ENCODE measurements at places on chromosomes 2 and 18.
A peak's percentile ranks its signal among the peaks of the same experiment; 100 is the strongest.

DNA sequence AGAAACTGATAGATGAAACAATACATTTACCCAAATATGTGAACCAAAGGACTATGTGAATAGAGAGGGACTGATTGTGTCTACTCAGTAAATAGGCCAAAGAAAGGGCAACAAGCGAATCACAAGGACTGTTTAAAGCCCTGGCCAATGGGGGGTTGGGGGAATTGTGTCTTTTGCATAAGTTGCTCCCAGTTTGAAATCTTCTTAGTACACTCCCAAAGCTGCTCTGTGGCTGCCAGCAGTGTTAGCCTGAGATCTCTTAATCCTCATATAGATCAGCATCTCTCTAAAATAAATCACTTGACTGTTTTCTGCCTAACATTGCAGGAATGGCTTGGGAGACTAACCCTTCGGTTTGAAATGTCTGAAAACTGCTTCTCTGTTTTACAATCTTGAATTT, 236.4 kb downstream of the PLCL1 start:
- no peak for DNase-seq

GRCh38 chr2:236156860-236157194, 11.4 kb downstream of the GBX2 start:
- no peak for DNase-seq

- DNase-seq, result peak; percentile 51
Measured at GRCh38 chr2:8576525-8577167, 105.2 kb upstream of the ID2 start.

DNA sequence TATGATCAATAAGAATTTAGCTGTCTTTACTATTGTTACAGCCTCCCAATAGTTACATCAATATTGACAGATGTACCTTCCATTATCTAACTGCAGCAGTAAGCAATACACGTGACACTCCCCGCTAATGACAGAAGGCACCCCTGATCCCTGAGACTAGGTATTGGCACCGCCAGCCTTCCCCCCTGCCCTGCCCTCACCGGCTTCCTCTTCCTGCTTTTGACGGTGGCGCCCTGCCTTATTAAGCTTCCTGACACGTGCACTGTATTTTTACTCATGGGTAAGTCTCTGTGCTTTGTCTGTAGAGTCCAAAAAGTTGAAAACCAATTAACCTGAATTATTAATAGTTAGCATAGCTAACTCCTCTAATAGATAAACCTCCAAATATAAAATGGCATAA, 223.5 kb downstream of the EIPR1 start:
- peak; percentile 25 for DNase-seq

GRCh38 chr2:195356026-195356425, 301.0 kb upstream of the SLC39A10 start:
- no peak for DNase-seq

DNA sequence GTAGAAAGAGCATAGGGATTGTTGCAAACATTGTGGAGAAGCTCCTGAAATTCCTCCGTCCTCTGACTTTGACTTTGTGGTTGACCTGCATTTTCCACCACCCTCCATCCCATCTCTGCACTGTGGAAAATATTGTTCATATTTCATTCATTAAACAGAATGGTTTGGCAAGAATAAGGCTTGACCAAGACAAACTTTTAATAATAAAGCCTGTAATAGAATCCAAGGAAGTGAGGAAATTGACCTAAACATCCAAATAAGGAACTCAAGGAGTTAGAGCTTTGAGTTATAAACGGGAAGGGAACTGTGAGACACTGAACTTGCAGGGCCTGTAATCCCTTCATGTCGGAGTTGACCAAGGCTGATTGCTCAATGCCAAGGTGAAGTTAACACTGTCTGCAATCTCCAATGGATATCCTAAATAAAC, 115.2 kb downstream of the GFPT1 start:
- DNase-seq, result no peak

GRCh38 chr18:61322265-61322873, 10.9 kb upstream of the CDH20 start:
- peak; percentile 88 for DNase-seq

GRCh38 chr2:167652401-167652800, 595.0 kb downstream of the STK39 start:
- DNase-seq, result no peak

DNA sequence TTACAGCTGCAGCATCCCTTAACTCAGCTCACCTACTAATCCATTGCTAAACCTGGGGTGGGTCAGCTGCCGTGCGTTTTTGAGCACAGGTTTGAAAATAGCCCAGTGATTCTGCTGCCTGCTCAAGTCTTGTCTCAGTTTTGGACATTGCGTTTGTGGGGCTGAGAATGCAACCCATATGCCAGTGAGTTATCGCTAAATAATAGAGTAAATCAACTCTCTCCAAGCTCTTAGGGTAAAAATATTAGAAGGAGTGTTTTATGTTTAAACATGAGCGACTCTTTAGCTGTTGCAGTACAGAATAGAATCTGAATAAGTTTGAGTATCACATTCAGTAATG, 2.1 kb downstream of the TSHZ1 start:
- DNase-seq, result no peak

DNA sequence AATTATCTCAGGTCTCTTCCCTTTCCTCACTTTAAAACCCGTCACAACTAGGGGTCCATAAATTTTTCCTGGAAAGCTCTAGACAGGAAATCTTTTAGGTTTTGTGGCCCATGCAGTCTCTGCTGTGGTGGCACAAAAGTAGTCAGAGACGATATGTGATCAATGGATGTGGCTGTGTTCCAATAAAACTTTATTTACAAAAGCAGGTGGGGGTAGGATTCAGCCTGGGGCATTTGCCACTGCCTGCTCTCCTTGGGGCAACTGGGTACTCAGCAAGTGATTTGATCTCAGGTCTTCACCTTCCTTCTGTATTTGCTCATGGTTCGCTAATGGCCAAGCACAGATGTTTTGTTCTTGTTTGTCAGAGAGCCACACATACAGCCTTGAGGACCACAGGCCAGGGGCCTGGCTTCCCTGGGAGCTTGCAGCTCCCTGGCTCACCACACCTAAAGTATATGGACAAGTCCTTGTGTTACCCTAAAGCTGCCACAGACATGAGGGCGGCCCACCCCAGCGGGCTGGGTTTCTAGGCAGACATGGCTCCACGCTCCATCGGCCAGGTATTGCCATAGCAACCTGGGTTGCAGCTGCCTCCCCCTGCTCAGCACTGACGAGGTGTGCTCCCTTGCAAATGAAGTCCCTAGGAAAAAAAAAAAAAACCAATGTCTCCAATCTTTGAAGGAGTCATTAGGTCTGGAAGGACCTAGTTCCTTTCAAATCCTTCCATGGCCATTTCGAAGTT, 89.7 kb upstream of the YWHAQ start:
- DNase-seq, result no peak

DNA sequence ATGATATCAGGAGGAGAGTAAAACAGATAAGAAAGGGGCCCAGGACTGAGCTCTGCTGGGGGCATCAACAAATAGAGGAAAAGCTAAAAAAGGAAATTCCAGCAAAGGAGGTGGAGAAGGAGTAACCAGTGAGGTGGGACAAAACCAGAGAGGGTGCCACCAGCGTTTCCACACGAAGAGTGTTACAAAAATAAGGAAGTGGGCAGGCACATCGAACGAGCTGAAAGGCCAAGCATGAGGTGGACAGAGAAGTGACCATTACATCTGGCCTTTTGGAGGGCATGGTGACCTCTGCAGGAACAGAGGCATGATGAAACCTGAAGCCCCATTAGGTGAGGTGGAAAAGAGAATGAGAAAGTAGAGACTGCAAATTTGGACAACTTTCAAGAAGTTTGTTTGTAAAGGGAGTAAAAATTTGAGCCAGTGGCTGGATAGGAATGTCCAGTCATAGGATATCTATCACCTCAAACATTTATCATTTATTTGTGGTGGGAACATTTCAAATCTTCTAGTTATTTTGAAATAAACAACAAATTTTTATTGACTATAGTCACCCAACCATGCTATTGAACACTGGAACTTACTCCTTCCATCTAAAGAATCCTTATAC, 18.4 kb upstream of the VIT start:
- DNase-seq, result no peak

- no peak for DNase-seq
Measured at GRCh38 chr2:6237039-6237660, 545.0 kb downstream of the SOX11 start.

- DNase-seq, result no peak
Measured at GRCh38 chr2:187526792-187527191, 27.4 kb downstream of the TFPI start.

DNA sequence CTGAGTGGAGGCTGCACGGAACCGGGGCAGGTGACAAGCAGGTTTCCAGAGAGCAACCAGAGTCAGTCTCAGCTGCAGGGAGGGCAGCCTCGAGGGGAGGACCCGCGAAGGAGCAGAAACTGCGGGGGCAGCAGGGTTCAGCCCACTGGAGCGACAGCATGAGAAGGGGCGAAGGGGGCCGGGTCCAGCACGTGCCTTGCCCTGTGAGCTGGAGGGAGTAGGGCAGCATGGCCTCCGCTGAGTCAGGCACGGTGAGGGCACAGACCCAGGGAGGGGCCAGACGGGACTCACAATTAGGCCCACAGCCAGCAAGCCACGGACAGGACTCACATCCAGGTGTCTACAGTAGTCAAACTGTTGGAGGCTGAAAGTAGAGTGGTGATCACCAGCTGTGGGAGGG, 22.7 kb upstream of the ATP9B start:
- DNase-seq, result no peak

DNA sequence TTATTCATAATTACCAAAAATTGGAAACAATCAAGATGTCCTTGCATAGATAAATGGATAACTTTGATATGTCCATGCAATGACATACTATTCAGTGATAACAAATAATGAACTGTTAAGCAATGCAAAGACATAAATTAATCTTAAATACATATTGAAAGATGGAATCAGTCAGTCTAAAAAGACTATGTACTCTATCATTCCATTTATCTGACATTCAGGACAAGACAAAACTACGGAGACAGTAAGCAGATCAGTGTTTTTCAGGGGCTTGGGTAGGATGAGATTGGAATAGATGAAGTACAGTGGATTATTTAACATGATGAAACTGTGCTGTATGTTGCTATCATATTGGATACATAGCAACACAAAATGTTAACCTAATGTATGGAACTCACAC, 21.3 kb upstream of the ZNF804A start:
- no peak for DNase-seq

DNA sequence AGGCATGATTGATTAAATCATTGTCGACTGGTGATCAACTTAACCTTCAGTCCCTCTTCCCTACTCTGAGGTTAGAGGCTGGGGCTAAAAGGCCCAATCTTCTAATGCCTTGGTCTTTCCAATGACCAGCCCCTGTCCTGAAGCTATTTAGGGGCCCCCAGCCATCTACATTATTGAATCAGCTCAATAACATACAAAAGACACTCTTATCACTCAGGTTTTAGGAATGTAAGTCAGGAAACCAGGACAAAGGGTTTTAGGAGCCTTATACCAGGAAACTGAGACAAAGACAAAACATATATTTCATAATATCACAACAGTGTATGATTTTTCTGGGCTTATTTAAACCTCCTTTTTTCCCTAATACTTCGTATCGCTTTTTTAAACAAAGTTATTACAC, 198.6 kb downstream of the RNF152 start:
- DNase-seq, result no peak

DNA sequence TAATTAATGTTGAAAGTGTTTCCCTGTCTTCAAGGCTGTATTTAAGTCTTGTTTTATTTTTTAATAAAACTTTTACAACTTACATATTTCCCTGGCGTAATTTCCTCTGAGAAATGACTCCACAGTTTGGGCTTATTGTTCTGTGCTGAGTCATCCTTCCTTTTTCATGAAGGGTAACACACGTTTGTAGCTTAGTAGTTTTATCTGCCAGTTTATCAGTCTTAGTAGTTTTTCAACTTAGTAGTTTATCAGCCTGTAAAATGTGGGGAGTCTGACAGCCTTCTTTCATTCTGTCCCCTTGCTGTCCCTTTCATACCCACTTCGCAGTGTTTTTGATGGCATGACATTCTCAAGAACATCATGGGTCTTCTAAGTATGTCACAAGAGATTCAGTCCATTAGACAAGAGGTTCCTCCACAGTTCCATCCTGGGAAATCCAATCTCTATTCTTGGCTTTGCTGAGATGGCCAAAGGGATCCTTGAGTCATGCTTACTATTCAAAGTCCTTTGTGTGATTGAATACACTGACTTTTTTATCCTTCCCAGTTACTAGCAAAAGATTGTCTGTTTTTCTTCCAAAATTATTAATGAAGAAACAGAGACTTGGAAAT, 60.0 kb upstream of the SGPP2 start:
- DNase-seq, result no peak

DNA sequence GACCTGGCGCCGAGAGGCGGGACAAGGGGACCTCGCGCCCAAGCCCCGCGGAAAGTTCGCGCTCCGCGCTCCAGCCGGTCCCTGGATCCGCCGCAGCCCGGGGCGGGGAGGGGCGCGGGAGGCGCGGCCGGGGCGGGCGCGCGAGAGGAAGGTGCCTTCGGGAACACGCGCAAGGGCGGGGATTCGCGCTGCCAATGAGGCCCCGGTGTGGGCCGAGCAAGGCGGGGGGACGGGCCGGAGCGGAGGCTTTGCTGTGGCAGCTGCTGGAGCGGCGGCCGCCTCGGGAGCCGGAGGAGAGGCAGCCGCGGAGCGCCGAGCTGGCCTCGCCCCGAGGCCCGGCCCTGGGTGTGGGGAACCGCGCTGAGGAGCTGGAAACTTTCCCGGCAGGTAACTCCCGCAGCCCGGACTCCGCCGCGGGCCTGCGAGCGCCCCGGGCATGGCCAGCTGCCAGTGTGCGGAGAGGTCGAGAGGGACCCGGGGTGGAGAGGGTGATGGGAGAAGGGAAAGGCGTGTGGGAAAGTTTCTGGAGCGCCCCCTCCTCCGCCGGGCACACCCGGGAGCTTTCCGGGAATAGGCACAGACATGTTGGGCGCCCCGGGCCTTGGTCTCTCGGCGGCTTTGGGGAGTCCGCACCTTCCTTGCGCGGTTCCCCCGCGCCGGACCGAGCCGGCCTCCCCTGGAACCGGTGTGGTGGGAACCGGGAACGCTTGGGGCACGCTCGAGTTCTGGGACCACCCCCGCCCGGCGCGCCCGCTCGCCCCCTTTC, at the start of gene TANC1:
TSS of gene TANC1 (plus strand) at position 245 of the 766 bp plus-strand sequence. CDS start 97,271 bp downstream, outside the sequence.
- DNase-seq, result peak; percentile 98

DNA sequence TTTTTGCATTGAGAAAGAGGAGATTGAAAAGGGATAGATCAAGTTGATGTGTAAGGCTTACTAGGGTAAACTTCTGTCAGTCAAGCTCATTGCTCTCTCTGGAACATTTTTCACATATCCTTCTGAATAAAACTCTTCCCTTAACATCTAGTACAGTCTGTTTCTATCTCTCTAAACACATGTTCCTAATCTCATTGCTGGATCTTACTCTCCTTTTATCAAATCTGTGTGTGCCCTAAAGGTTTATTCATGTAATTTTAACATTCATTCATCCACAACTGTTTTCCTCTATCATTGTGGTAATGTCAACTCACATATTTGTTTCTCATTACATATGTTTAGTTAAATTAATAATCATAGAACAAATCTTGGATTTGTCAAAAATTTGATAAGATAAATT, 277.9 kb upstream of the GULP1 start:
- DNase-seq, result no peak

DNA sequence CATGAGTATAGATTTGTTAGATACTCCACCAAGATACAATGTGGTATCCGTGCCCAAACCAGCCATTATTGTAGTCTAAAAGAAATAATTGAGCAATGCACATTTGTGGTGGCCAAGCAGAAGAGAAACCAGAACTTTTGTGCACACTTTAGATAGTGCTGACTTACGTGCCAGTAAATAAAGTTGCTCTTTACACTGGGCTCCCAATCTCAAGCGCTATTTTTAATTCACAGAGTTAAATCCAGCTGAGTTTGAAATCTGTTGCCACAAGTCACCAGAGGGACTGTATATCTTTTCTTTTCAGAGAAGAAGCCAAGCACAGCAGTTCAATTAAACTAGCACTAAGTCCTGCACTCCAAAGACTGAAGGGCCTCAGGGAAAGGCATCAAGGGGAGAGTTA, 680.4 kb downstream of the TDRD15 start:
- no peak for DNase-seq
